ENCODE measurements at places on chromosomes 1 and 21. TPM values are rescaled to one million over a fixed set of nuclear protein-coding genes. Genes with fewer than 3 reads are reported as not detected.

PAQR6 gene
- total RNA-seq: 30.1 TPM

DNA sequence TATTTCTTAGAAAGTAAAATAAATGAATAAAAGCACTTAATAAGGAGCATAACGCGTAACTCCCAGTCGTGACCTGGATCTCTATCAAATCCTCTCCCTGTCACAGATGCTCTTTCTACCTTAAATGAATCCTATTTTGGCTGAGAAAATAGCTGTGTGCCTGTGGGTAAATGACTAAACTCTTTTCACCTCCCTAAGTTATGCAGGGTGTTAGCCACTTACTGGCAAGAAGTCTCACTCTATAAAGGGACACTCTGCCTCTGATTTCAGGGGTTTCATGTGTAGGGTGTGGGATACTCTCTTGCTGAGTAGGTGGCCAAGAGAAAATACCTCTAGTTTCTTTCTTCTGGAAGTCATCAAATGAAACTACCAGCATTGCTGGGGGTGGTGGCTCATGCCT, 24.3 kb upstream of the PPP1R15B start:
- no peak overlapping the region for H3K27ac ChIP-seq
- no peak overlapping the region for H3K4me3 ChIP-seq
- no peak for DNase-seq
- H3K36me3 ChIP-seq: peaks cover 40% of the 10 kb centered on the region

DNA sequence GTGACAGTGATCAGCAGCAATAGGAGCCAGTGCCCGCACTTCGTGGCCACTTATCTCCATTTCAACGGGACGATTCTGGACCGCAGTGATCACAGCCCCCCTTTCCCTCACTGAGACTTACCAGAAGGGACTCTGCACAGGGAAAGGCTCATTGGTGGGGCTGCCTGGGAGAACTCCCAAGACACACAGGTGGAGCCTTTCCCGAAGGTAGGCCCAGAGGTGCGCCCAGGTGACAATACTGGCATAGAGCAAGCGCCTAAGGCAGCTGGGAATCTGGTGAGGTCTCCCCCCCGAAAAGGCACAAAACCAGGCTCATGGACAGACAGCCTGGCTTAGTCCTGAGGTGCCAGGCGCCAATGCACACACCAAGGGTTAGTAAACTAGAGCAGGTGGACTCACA, 318.9 kb downstream of the AJAP1 start:
- H3K27ac ChIP-seq: no peak overlapping the region
- H3K4me1 ChIP-seq: peaks cover 10% of the 10 kb centered on the region
- H3K4me3 ChIP-seq: no peak overlapping the region
- H3K27me3 ChIP-seq: peaks cover 10% of the 10 kb centered on the region

DNA sequence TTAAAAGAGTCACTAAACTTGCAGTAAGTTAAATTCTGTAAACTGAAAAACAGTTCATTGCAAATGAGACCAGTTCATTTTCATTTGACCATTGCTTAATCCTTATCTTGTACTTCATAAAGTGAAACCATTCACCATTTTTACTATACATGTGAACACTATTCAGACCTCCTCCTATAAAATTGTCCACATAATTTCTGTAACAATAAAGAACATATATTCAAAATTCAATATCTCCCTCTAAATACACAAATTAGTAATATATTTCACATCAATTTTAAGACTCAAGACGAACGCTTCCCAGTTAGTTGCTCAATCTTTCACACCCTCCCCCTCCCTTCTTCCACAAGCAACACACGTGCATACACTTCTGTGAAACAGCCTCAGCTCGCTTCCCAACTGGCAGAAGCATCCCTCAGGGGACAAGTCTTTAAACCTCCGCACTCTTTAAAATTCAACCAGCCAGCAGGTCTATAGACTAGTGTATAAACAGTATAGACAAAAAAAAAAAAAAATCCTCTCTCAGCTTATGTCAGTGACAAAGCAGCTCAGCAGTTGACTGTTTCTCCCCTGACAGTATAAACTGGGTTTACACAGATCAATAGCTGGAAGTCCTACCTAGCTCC, 99.6 kb downstream of the DENND1B start:
- H3K36me3 ChIP-seq: no peaks in the 10 kb centered on the region
- H3K27me3 ChIP-seq: no peaks in the 10 kb centered on the region
- DNase-seq: no peak
- peaks cover 45% of the 10 kb centered on the region for H3K4me1 ChIP-seq

KDF1 gene
- total RNA-seq: 12.9 TPM

DNA sequence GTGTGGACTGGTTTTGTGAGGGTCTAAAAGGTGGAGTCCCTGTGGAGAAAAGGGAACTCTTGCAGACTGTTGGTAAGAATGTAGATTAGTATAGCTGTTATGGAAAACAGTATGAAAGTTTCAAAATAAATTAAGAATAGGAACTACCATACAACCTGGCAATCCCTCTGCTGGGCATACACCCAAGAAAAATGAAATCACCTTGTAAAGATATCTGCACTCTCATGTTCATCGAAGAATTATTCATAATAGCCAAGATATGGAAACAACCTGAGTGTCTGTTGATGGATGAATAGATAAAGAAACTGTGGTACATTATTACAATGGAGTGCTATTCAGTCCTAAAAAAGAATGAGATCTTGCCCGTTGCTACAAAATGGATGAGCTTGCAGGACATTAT, 109.6 kb downstream of the TBX19 start:
- no peak overlapping the region for H3K27ac ChIP-seq
- H3K4me1 ChIP-seq: peaks cover 20% of the 10 kb centered on the region
- no peak overlapping the region for H3K4me3 ChIP-seq
- H3K27me3 ChIP-seq: peaks cover 4% of the 10 kb centered on the region
- no peak for DNase-seq

DNA sequence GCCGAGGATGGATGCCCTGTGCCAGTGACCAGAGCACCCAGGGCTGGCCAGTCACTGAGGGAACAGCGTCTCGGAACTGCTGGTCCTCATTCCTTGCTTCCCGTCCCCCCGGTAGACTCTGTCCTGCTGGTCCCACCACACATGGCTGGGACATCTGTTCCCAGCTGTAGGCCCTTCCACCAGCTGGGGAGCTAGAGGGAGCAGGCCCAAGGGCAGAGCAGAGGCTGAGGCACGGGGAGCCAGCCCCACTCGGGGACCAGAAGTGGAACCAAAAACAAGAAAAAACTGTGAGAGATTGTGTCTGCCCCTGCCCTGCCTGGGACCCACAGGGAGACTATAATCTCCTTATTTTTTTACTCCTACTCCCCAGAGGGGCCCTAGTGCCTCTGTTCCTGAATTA, 23.8 kb downstream of the ATP8B2 start:
- DNase-seq: no peak
- H3K4me3 ChIP-seq: no peak overlapping the region
- peaks cover 18% of the 10 kb centered on the region for H3K27me3 ChIP-seq
- peaks cover 24% of the 10 kb centered on the region for H3K4me1 ChIP-seq

DPH5 gene
- 61.7 TPM for total RNA-seq

DNA sequence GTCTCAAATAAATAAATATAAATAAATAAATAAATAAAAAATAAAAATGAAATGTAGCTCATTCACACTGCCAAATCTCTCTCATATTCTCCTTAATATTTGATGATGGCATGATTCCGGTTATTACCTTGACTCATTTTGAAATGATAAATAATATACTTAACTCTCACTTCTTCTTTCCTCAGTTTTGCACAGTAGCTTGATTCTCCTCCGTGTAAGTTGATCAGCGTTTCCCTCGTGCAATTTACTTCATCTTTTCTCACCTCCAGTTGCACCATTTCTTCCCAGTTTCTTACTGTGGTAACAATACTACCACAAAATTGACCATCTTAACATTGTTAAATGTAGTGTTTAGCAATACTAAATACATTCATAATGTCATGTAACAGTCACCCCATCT, 111.6 kb downstream of the RIPK4 start:
- DNase-seq: no peak
- peaks cover 39% of the 10 kb centered on the region for H3K4me1 ChIP-seq
- no peaks in the 10 kb centered on the region for H3K36me3 ChIP-seq
- H3K4me3 ChIP-seq: no peak overlapping the region
- no peak overlapping the region for H3K27ac ChIP-seq

GRCh38 chr1:201525193-201525778, 13.6 kb upstream of the NAV1 start:
- H3K27me3 ChIP-seq: no peaks in the 10 kb centered on the region
- DNase-seq: no peak
- H3K36me3 ChIP-seq: peaks cover 11% of the 10 kb centered on the region
- H3K4me1 ChIP-seq: peaks cover 5% of the 10 kb centered on the region

DNA sequence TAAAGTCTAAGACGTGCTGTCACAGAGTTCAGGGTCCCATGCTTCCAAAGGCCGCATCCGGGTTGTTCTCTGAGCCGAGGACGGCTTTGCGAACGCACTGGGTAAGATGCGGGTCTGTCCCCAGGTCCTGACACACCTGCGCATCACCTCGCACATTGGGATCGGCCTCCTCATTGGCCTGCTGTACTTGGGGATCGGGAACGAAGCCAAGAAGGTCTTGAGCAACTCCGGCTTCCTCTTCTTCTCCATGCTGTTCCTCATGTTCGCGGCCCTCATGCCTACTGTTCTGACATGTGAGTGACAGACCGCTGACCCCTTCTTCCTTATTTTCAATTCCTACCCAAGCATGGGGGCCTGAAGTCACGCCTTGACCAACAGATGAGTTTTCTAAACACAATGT, 25.3 kb downstream of the TFF3 start:
- H3K4me1 ChIP-seq: peaks cover 5% of the 10 kb centered on the region
- H3K4me3 ChIP-seq: no peak overlapping the region
- peaks cover 28% of the 10 kb centered on the region for H3K27me3 ChIP-seq
- no peaks in the 10 kb centered on the region for H3K36me3 ChIP-seq
- no peak overlapping the region for H3K27ac ChIP-seq

ZNF124 gene
- 115 TPM for total RNA-seq

All from mesothelial cell of epicardium (in vitro differentiated cells).